ENCODE measurements at places on chromosomes 12 and 14.
A peak's percentile ranks its signal among the peaks of the same experiment; 100 is the strongest.

GRCh38 chr12:120659151-120659525 is 18.7 kb downstream of the CABP1 start:
- no peak for DNase-seq

GRCh38 chr12:32671930-32672780 is 6.9 kb upstream of the DNM1L start:
- peak; percentile 89 for DNase-seq

DNA sequence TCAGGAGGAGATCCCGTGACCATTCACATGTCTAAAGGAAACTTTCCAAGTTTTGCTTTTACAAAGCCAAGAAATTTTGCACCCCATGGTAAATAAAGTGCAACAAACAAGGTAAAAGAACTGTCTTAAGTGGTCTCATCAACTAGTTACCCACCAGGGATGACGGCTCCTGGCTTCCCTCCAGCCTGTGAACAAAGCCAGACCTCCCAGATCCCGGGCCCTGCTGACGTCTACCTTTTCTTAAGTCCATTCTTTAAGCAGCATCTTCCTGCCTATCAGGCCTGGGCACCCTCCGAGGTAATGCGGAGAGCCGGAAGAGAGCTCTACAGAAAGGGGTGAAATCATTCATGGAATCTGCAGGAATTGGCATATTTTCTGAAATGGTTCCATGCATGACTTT is 58.0 kb upstream of the DAAM1 start:
- no peak for DNase-seq

GRCh38 chr12:54998958-54999510 is 14.5 kb upstream of the TESPA1 start:
- no peak for DNase-seq

- DNase-seq, result no peak
Observed at GRCh38 chr12:6396031-6396430, 12.1 kb downstream of the LTBR start.

GRCh38 chr14:94132285-94132887 is 3.0 kb upstream of the IFI27L2 start:
- peak; percentile 43 for DNase-seq

GRCh38 chr12:1560704-1561103 is 33.7 kb downstream of the FBXL14 start:
- DNase-seq, result no peak

DNA sequence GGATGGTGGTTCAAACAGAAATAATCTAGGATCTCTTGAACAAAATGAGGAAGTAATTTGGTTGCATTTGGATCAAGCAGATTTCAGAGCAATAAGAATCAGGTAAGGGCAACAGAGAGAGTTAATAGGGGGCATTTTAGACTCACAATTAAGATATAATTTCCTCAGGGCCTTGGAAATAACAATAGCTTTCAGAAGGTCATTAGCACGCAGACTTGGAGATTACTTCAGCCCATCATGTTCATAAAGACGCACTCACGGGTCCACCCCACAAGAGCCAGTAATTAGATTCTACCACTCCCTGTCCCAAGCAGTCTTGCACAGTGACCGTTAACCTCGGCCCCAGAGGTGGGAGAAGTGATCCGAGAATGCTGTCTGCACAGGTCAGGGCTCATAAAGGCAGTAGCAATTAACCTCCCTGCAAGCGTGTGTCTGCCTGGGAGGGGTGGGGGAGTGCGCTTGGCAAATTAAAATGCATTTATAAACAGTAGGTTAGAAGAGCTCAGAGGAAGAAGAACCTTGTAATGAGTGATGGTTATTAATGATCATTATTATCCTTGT is 125.7 kb upstream of the CCDC196 start:
- no peak for DNase-seq

DNA sequence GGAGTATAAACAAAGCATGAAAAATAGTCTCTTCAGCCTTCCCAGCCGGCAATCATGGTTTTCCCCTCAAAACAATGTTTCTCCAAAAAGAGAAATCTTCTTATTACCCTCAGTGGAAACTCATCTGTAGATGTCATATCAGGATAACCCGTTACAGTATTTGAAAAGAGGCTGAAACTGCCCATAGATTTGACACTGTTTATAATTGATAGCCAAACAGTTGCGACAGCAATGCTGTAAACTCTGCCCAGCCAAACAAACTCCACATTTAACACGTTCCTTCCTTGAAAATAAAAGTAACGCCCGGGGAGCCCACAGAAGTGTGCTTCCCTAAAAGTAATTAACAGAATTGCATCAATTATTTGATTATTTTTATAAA is 201.3 kb upstream of the FOXN3 start:
- no peak for DNase-seq

All from NCI-H2081 treated with DMSO at 0.1 percent for 48 hours (cell line).